ENCODE measurements at places on chromosomes 3 and 15.

GRCh38 chr15:58513726-58514336, 82.0 kb downstream of the LIPC start:
- no peak overlapping the region for H3K27ac ChIP-seq
- DNase-seq, result no peak
- no peaks in the 10 kb centered on the region for H3K4me1 ChIP-seq
- no peaks in the 10 kb centered on the region for H3K36me3 ChIP-seq
- H3K4me3 ChIP-seq, result no peak overlapping the region

DNA sequence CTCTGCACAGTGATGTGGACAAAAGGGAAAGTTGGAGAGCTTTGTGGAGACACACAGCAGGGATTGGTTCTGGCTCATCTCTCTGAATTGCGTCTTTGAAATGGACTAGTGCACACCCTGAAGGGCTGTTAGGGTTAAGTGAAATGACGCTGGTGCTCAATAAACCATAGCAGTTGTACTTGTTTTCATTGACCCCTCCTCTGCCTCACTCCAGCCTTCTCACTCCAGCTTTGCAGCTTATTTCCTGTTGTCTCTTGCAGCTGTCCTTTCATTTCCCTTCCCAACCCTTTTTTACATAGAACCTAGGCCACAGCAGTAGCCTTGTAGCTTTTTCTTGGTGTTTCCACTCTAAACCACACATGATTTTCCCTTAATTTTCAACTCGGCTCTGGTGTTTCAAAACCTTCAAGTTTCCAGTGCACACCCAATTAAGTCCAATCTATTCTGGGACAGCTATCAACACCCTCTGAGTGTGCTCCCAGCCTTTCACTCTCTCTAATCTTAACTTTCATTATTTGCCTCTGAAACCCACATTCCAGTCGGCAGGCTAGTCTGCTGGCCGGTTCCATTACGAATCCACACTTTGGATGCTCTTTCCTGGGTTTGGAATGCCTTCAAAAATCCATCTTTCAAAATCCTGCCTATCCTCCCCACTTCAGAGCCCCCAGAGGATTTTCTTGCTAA, 6.4 kb downstream of the C3orf52 start:
- H3K4me1 ChIP-seq, result peaks cover 11% of the 10 kb centered on the region
- H3K4me3 ChIP-seq, result no peak overlapping the region
- no peaks in the 10 kb centered on the region for H3K36me3 ChIP-seq

DNA sequence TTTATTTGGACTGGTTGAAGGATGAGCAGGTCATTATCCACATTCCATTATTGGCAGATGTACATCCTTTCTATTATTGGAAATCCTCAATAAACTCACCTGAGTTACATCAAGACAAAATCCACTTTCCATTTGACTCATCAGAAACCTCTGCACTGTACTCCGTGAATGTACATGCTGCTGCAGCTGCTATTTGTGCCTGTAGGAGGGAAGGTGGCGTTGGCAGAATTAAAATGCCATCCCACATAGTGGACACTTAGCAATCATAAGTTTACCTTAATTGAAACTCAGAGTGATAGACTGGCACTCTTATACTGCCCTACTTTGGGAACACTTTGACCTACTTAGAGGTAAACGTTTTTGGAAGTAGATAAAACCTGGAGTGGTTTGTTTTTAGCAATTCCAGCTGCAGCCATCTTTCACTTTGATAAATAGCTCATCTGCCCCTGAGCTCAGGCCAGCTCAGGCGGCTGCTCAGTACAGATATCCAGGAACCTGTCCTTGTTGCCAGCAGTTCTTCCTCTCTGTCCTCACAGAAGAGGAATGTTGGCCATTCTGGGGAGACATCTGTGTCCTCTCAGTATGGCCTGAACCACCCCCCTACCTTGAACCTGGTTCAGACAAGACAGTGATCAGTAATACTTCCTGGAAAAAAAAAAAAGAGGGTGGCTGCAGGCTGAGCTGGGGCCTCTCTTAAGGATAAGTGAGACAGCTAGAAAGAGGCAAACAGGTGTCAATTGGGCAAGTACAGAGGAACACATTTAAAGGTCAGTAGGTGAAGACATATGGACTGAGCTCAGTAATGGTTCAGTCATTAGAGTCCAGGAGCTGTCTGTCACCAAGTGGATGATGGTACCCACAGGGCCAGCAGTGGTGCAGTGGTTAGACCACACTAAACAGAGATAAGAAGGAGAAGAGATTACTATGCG, 153.4 kb upstream of the UMPS start:
- no peaks in the 10 kb centered on the region for H3K27me3 ChIP-seq
- no peak overlapping the region for H3K27ac ChIP-seq
- DNase-seq, result no peak
- H3K4me3 ChIP-seq, result no peak overlapping the region
- H3K4me1 ChIP-seq, result no peaks in the 10 kb centered on the region

DNA sequence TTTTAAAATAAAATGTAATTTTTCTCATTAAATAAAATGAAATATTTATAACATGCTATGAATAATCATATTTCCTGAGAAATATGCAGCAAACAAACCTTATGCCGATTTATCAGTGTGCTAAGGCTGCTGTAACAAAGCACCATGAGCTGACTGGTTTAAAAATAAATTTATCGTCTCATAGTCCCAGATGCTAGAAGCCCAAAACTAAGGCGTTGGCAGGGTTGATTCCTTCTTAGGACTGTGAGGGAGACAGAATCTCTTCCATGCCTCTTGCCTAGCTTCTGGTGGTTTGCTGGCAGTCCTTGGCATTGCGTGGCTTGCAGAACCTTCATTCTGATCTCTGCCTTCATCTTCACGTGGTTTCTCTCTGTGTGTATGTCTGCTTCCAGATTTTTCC, 740.3 kb downstream of the OTOL1 start:
- no peaks in the 10 kb centered on the region for H3K4me1 ChIP-seq
- H3K36me3 ChIP-seq, result no peaks in the 10 kb centered on the region
- no peak overlapping the region for H3K27ac ChIP-seq
- H3K4me3 ChIP-seq, result no peak overlapping the region
- DNase-seq, result no peak
- no peaks in the 10 kb centered on the region for H3K27me3 ChIP-seq

DNA sequence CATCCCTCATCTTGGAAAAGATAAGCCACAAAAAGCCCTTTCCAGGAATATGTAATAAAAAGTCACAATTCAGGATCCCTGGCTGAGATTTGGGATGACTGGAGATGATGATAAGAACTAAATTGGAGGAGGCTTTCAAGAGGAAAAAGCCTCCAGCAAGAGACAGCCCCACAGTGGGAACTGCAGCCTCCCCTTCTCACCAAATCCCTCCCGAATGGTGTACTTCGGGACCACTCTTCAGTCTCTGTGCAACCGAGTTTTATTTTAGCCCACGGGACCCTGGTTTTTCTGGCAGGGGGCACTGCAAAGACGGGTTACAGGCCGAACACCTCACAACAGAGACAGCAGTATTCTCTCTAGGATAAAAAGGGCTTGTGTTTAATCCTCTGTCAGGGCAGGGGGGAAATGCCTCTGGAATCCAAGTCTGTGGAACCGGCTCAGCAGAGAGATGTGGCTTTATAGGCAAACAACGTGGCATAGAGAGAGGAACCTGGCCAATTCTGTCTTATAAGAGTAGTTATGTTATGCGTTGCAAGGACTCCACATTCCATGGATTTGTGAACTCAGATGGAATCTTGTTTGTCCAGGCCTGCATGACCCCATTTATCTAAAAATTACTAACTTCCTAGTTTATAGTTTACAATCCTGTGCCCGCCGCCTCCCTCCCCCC, 1.2 kb upstream of the LMCD1 start:
- H3K4me3 ChIP-seq, result peak overlapping the region; percentile 71
- no peaks in the 10 kb centered on the region for H3K27me3 ChIP-seq
- peaks cover 3% of the 10 kb centered on the region for H3K36me3 ChIP-seq
- DNase-seq, result no peak
